ENCODE measurements at places on chromosomes 16 and 17.

GRCh38 chr17:41530062-41531048 lies 2.2 kb upstream of the KRT19 start:
- no peak for DNase-seq

- no peak for DNase-seq
Measured at GRCh38 chr16:58685084-58685449, 497 bp upstream of the SLC38A7 start.

DNA sequence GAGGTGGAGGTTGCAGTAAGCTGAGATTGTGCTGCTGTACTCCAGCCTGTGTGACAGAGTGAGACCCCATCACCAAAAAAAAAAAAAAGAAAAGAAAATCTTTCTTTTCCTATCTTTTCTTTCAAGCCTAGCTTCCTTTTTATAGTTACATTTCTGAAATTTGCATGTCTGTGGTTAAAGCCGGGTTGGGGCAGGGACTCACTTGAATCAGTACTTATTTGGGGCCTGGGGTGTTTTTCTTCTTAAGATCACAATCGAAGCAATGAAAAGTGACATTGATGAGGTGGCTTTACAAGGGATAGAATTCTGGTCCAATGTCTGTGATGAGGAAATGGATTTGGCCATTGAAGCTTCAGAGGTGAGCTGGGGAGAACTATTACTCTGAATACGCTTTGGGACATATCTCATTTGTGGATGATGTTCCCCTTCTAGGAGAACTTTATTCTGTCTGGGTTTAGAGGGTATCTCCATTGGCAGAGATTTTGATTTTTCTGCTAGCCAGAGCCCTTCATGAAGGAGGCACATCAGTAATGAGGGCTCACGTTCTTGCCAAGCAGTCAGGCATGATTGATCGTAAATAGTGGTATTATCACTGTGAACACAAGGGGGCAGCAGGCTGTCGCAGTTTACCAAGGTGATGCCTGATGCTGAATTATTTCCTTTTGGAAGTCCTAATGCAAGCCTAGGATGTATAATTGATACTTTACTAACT lies 14.3 kb downstream of the KPNB1 start:
- peak; percentile 43 for DNase-seq

- DNase-seq, result no peak
Measured at GRCh38 chr17:67021196-67021595, 23.2 kb upstream of the CACNG1 start.

DNA sequence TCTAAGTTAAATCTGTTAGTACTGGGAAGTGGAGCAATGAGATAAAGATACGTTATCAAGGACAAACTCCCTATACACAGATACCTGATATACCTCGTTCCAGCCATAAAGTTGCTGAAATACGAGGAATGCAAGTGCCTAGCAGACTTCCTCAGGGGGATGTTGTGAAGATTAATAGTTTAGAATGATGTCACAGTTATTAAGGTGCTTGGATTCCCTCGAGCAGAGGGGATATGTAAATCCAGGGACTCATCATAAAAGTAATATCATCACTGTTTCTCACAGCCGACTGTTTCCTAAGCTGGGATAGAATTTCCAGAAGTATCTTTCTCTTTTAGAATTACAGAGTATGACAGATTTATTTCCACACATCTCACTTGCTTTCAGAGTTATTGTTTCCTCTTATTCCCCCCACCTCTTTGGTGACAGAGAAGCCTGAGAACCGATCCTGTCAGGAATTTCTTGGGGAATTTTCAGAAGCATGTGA lies 28.4 kb upstream of the ZFHX3 start:
- no peak for DNase-seq

DNA sequence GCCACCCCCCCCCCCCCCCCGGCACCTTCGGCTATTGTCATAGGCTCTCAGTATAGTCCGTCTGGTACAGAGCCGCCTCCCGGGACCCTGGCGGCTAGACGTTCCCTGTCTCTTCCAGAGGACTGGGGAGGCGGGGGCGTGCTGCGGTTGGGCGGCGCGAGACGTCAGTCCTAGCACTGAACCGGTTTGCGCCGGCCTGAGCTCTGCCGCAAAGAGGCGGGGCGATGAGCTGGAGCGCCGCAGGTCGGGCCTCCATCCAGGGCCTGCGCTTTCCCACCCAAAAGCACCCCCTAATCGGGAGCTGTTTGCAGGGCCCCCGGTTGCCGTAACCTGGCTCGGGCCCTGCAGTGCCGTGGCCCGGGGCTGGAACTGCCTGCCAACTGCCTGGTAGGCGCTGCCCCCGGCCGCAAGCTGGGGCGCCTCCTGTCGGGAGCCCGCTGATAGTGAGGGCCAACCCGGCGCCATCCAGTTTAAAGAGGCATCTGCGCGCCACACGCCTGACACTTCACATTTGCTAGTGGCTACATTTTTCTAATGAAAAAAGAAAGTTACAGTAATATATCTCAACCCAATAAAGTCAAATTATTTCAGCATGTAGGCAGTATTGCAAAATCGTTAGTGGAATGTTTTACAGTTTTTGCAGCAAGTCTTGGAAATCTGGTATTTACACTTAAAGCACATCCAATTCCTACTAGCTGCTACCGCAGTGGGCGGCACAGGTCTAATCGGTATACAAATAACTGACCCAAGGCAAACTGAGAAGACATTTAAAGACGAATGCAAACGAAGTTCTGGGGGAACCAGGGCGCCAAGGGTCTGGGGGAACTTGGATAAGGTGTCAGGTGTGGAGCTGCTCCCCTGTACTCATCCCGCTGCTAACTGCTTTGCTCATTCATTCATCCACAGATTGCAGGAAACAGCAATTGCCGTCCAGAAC lies 753 bp upstream of the USP22 start:
- DNase-seq, result peak; percentile 98

DNA sequence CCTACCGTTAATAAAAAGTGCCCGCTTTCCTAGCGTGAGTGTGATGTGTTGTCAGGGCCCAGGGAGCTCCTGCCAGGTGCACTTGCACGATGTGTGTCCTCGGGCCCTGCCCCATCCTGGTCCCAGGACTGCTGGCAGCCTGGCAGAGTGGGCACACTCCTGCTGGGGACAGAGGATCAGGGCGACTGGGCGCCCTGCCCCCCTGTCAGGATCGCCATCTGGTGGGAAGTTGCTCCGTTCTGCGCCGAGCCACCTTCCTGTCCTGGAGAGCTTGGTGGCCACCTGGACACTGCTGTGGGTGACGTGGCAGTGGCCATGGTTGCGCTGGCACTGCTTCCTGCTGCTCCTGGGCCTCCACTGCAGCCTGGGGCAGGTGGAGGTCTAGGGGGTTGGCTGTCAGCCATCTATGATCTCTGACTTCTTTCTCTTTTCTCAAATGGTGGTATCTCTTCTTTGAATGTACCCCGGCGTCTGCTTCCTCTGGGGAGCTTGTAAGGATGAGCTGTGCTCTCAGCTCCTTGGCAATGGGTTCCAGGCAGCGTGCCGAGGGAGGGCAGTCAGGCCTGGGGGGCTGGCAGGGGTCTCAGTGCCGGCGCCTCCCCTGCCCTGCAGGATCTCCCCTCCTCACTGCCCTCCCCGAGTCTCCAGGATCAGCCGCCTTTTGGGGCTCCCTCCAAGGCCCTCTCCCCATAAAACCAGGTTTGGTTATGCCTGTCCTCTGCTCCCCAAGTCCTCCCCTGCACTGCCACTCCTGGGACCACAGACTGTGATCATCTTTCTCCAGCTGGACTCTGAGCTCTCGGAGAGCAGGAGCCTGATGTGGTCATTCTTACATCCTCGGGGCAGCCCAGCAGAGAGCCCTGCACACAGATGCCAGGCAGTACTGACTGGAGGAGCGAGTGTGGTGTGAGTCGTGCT lies 76.9 kb downstream of the AMFR start:
- no peak for DNase-seq

GRCh38 chr17:60622961-60623360 lies 23.0 kb downstream of the PPM1D start:
- DNase-seq, result no peak

DNA sequence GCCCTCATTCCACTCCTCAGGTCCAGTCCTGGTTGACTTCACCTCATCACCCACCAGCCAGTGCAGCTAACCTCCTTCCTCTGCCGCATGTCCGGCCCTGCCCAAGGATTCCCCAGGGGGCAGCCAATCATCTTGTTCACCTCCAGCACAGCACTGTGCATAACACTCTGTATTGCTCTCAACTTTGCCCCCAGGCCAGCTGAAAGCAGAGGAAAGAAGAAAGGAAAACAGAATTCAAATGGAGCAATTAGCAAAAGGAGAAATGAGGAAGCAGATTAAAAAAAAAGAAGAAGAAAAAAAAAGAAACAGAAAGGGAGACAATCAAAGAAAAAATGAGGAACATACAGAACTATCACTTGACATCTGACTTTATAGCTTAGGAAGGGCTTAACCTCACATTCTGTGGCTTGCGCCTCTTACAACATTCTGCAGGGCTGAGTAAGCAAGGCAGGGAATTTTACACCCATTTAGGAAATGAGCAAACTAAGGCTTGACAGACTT lies 26.1 kb downstream of the GAS7 start:
- DNase-seq, result no peak

GRCh38 chr17:11144358-11145233 lies 96.4 kb upstream of the SHISA6 start:
- no peak for DNase-seq

DNA sequence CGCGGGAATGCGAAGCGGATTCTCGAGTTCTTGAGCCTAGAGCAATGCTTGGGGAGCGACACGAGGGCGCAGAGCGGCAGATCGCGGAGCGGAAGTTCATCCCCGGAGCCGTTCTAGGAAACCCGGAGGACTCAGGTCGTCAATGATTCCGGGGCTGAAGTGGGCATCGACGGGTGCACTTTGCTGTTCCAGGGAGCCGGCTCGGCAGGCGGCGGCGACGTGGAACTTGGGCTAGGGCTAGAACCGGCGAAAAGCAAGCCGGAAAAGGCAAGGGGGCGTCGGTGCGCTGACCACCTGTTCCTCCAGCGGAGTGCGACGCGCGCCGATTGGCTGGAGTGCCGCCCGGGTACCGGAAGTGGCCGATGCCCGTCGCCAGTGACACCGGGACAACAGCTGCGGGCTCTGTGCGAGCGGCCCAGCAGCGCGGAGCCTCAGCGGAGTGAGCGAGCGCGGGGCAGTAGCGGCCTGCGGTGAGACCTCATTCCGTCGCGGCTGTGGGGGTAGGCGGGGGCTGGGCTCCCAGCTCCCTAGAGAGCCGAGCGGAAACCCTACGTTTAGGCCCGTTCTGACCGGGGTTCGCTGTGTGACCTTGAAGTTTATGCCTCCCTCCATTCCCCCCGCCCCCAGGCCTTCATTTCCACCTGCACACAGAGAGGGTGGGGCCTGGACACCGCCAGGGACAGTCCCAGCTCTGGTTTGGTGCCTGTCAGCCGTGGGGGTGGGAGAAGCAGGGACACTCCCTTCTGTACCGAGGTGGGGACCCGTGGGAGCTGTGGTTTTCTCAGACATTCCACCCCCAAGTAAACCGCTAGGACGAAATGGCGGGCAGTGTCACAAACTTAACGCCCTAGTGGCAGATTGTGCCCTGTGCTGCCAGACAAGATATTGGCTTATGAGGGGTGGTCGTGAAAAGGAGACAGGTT lies at the start of gene ZFP3:
Gene ZFP3 (plus strand): TSS at position 362 of the 923 bp plus-strand sequence. CDS start 13,038 bp downstream, outside the sequence.
- DNase-seq, result peak; percentile 85

DNA sequence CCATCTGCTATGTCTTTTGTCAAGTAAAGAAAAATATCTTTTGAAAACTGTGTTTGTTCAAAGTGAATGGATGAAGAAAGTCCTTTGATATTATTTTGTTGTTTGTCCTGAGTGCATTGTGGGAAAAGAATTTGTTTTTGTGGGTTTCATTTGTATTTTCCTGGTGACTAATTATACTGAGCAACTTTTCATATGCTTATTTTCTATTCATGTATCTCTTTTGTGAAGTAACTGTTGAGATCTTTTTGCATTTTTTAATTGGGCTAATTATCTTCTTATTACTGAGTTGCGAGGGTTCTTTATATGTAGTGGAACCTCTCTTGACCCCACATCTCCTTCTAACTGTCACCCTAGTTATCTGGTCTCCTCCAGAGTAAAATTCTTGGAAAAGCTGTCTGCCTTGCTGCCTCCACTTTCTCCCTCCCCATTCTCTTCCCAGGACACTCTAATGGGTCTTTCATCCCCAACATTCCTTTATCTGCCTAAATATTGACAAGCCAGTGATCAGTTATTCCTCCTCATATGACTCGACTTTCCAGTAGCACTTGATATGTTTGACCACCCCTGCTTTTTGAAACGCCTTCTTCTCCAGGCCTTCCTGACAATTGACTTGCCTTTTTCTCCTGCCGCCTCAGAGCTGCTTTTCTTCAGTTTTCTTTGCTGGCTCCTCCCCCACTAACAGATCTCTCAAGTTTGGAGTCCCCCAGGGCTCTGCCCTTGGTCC lies 117.6 kb upstream of the HAS3 start:
- DNase-seq, result no peak

- DNase-seq, result no peak
Measured at GRCh38 chr17:4636474-4637100, 4.9 kb downstream of the ALOX15 start.

- peak; percentile 79 for DNase-seq
Measured at GRCh38 chr17:78421534-78422266, 43.3 kb downstream of the PGS1 start.

GRCh38 chr17:6070430-6070912 lies 292 bp downstream of the WSCD1 start:
- no peak for DNase-seq

GRCh38 chr16:71895679-71896365 lies 491 bp downstream of the IST1 start:
- DNase-seq, result no peak

DNA sequence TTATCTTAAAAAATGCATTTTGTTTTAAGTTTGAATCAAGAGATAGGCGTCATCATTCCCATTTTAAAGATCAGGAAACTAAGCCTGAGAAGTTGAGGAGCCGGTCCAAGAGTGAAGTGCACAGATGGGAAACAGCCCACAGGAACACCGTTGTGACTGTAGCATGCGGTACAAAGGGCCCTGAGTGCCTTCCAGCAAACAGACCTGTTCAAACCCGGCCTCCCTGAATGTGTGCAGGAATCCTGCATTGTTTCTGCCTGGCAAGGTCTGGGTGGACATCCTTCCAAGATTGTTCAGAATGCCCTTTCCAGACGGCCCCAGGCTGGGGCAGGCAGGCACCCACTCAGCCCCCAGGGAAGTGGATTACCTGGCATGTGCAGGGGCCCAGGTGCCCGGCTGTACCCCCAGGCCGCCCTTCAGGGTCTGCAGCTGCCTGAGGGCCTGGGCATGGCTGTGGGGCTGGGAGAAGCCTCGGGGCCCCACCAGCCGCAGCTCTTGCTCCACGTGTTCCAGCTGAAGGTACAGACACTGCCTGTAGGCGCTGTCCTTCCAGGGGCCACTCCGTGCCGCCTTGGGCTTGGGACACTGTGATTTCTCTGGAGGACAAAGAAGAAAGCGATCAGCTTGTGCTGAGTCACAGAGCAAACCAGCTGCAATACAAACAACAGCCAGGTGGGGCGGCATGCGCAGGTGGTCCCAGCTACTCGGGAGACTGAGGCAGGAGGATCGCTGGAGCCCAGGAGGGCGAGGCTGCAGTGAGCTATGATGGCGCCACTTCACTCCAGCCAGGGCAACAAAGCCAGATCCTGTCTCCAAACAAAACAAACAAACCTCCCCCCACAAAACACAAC lies 45.0 kb upstream of the GCSH start:
- no peak for DNase-seq

Data from muscle of back (tissue), 13 donors.